ENCODE measurements at places on chromosomes 11 and 22. TPM values are rescaled to one million over a fixed set of nuclear protein-coding genes. Genes with fewer than 3 reads are reported as not detected.

Gene TEX54
- total RNA-seq = not detected

GRCh38 chr11:995752-996420 lies 40.6 kb downstream of the MUC6 start:
- H3K27ac ChIP-seq = no peak overlapping the region
- H3K36me3 ChIP-seq = peaks cover 11% of the 10 kb centered on the region
- H3K27me3 ChIP-seq = peaks cover 2% of the 10 kb centered on the region
- H3K4me3 ChIP-seq = peak overlapping the region; percentile 52
- peaks cover 17% of the 10 kb centered on the region for H3K4me1 ChIP-seq

DNA sequence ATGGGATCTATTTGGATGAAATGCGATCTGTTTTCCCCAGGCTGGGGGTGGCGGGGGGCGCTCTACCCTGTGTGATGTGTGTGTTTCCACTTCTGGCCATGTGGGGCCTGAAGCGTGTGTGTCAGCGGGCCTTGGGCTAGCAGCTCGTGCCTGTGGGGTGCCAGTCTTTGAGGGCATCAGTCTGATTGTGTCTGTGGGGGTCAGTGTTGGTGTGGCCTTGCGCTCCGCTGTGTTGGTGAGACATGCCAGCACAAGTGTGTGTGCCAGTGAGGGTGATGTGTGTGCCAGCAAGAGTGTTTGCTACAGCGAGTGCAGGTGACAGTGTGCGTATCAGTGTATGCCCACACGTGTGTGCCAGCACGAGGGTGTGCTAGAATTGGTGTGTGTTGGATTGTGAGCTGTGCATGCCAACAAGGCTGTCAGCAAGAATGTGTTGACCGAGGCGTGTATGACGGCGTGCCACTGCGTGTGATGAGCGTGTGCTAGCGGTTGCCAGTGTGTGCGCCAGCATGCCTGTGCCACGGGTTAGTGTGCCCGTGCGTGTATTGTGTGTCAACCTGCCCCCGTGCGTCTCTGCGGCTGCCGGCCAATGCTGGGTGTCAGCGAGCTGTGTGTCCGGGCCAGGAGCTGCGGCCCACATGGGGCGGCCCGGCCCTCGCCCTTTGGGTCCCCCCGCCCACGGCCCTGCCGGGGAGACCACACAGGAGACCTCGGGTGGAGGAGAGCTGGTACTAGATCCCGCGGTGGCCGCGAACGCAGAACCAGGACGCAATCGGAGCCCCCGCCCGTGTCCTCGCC lies 519 bp downstream of the ARRB1 start:
- peak overlapping the region; percentile 98 for H3K27ac ChIP-seq
- H3K36me3 ChIP-seq = no peaks in the 10 kb centered on the region
- peak overlapping the region; percentile 92 for H3K4me3 ChIP-seq
- DNase-seq = no peak
- H3K4me1 ChIP-seq = peaks cover 61% of the 10 kb centered on the region

Gene INS
- total RNA-seq = not detected

Gene IGF2
- 20.1 TPM for total RNA-seq

DNA sequence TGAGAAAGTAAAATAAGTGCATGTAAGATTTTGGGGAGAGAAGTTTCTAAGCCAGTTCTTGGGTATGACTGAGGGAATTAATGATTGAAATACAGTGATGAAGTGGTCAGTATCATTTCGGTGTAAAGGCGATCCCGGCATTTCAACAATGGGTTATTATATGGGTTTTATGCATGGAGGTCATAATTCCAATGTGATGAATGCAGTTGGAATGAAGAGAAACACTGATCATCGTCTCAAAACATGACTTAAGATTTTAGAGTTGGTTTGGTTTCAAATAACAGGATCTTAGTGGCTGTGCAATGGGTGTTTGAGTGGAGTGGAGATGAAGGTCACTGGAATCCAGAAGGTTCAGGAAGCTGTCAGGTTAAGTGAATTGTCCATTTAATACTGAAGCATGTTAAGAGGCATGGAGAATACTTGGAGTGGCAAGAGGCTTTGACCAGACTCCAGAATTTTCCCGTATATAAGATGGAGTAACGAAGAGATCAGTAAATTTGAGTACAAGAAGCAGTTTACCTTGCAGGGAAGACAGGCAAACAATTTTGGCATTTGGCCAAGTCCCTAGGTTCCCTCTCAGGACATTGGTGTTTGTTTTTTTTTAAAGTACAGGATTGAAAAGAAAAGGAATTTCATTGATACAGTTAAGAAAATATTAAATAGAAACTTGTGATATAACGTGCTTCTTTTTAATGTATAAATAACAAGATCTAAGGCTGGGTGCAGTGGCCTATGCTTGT lies 96.4 kb upstream of the BIRC3 start:
- peaks cover 28% of the 10 kb centered on the region for H3K36me3 ChIP-seq
- H3K4me1 ChIP-seq = peaks cover 15% of the 10 kb centered on the region
- DNase-seq = no peak
- H3K4me3 ChIP-seq = no peak overlapping the region
- no peaks in the 10 kb centered on the region for H3K27me3 ChIP-seq

GRCh38 chr11:29534836-29535235 lies 482.0 kb downstream of the KCNA4 start:
- H3K27me3 ChIP-seq = no peaks in the 10 kb centered on the region
- no peaks in the 10 kb centered on the region for H3K36me3 ChIP-seq
- DNase-seq = no peak
- no peak overlapping the region for H3K27ac ChIP-seq
- H3K4me3 ChIP-seq = no peak overlapping the region

DNA sequence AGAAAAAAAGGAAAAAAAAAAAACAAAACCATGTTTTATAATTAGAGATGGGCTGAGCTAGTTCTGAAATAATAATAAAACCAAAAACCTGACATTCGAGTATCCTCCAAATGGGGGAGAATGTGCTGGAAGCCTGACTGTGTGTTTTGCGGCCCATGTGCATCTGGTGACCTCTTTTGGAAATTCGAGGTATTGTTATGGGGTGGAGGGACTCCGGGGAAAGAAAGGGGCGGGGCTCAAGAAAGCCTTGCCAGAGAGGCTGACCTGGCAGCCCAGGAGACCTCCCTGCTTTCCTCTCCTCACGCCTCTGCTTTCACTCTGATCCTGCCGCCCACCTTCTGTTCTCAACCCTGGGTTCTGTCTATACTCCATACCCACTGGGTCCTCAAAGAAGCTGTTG lies 72.9 kb downstream of the CTTN start:
- H3K36me3 ChIP-seq = no peaks in the 10 kb centered on the region
- H3K4me3 ChIP-seq = no peak overlapping the region
- H3K4me1 ChIP-seq = peaks cover 18% of the 10 kb centered on the region
- no peaks in the 10 kb centered on the region for H3K27me3 ChIP-seq
- H3K27ac ChIP-seq = no peak overlapping the region

- no peaks in the 10 kb centered on the region for H3K27me3 ChIP-seq
- H3K36me3 ChIP-seq = no peaks in the 10 kb centered on the region
- no peak for DNase-seq
- no peak overlapping the region for H3K4me3 ChIP-seq
Measured at GRCh38 chr11:103491777-103492176, 382.6 kb downstream of the DYNC2H1 start.

Measured in neural crest cell (in vitro differentiated cells).